ENCODE measurements at places on chromosomes 13 and 19.
A peak's percentile ranks its signal among the peaks of the same experiment; 100 is the strongest.

- no peaks in the 10 kb centered on the region for H3K4me1 ChIP-seq
- no peak for DNase-seq
- no peak overlapping the region for H3K27ac ChIP-seq
- H3K36me3 ChIP-seq: no peaks in the 10 kb centered on the region
- H3K4me3 ChIP-seq: no peak overlapping the region
These were observed 16.9 kb downstream of the CBY2 start for GRCh38 chr13:45718992-45719391.

DNA sequence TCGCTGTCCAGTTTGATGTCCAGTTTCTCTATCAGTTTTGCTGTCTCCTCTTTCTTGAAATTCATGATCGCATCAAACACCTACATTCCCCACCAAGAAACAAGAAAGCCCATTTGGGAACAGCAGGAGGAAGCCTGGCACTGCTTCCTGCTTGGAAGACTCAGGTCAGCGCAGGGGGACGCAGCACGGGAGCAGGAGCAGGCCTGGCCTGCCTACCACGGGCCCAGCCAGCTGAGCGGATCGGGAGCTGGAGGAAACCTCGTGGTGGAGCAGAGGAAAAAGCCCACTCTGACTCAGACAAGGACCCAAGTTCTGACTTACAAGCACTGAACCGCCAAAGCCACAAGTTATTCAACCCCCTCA, 3.9 kb downstream of the EEF2 start:
- DNase-seq: no peak
- H3K4me3 ChIP-seq: no peak overlapping the region
- no peak overlapping the region for H3K27ac ChIP-seq
- no peaks in the 10 kb centered on the region for H3K27me3 ChIP-seq
- H3K4me1 ChIP-seq: peaks cover 61% of the 10 kb centered on the region
- peaks cover 87% of the 10 kb centered on the region for H3K36me3 ChIP-seq

- H3K4me3 ChIP-seq: no peak overlapping the region
- no peak for DNase-seq
- no peak overlapping the region for H3K27ac ChIP-seq
- H3K27me3 ChIP-seq: no peaks in the 10 kb centered on the region
- H3K36me3 ChIP-seq: no peaks in the 10 kb centered on the region
These were observed 434.1 kb downstream of the FGF14 start for GRCh38 chr13:101967781-101968180.

DNA sequence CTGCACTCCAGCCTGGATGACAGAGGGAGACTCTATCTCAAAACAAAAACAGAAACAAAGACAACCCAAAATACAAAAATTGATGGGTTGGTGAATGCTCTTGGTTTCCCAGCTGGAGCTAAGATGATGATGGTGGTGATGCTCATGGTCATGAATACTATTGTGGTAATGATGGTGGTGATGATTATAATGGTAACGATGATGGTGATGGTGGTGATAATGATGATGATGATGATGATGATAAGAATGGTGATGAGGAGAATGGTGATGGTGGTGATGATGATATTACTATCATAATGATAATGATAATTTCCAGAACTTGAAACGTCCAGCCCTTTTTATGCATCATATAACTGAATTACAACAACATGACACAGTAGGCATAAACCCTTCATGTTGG, 40.1 kb downstream of the VAV1 start:
- no peaks in the 10 kb centered on the region for H3K27me3 ChIP-seq
- H3K27ac ChIP-seq: no peak overlapping the region
- no peaks in the 10 kb centered on the region for H3K4me1 ChIP-seq
- H3K4me3 ChIP-seq: no peak overlapping the region
- DNase-seq: no peak

DNA sequence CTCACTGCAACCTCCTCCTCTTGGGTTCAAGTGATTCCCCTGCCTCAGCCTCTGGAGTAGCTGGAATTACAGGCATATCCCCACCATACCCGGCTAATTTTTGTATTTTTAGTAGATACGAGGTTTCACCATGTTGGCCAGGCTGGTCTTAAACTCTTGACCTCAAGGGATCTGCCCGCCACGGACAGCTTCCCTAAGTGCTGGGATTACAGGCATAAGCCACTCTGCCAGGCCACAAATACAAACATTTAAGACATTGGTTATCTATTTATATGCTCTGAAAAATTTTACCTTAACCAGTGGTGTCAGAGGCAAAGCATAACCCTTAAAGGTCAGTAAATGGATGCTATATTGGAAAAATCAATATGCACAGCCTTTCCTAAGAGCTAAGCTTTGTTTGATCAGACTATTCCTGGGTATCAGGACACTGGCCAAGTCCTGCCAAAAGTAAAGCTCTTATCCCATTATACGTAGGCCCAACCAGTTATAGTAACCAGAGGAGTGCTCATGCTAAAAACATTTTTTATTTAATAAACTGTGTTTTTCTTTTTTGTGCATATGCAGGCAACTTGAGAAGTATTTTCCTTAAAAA, 56.4 kb upstream of the STARD13 start:
- no peak overlapping the region for H3K4me3 ChIP-seq
- H3K4me1 ChIP-seq: no peaks in the 10 kb centered on the region

GRCh38 chr19:18091217-18091608, 4.5 kb upstream of the IL12RB1 start:
- H3K27me3 ChIP-seq: no peaks in the 10 kb centered on the region
- H3K36me3 ChIP-seq: no peaks in the 10 kb centered on the region
- peak; percentile 55 for DNase-seq
- no peak overlapping the region for H3K4me3 ChIP-seq

- H3K27me3 ChIP-seq: no peaks in the 10 kb centered on the region
- H3K4me3 ChIP-seq: no peak overlapping the region
- H3K27ac ChIP-seq: no peak overlapping the region
- no peak for DNase-seq
These were observed 169.8 kb downstream of the SPRY2 start for GRCh38 chr13:80171096-80171495.

- H3K36me3 ChIP-seq: no peaks in the 10 kb centered on the region
- peak; percentile 34 for DNase-seq
- no peak overlapping the region for H3K4me3 ChIP-seq
- no peaks in the 10 kb centered on the region for H3K4me1 ChIP-seq
- no peak overlapping the region for H3K27ac ChIP-seq
These were observed 7.7 kb upstream of the LRG1 start for GRCh38 chr19:4547303-4548237.

DNA sequence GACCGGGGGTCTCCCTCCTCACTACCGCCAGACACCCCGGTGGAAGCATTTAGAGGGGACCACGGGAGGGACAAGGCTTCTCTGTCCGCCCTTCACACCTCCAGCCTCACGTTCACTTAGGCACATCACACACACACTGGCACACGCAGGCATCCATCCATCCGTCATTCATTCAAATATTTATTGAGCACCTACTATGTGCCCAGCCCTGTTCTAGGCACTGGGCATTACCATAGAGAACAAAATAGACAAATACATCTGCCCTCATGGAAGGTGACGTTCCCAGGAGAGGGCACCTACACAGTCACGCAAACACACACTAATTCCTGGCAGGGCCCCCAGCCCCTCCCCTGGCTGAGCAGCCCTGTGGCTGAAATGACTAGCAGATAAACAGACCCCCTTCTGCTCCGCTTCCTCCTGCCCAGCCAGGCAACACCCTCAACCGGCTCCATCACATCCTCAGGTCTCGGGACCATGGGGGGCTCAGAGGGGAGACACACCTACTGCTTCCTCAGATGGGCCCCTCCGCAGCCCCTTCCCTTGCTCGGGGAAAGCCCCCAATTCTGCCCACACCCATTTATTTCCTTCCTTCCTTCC, 3.7 kb upstream of the NOP53 start:
- DNase-seq: no peak
- peaks cover 2% of the 10 kb centered on the region for H3K36me3 ChIP-seq
- H3K4me3 ChIP-seq: no peak overlapping the region
- no peak overlapping the region for H3K27ac ChIP-seq

DNA sequence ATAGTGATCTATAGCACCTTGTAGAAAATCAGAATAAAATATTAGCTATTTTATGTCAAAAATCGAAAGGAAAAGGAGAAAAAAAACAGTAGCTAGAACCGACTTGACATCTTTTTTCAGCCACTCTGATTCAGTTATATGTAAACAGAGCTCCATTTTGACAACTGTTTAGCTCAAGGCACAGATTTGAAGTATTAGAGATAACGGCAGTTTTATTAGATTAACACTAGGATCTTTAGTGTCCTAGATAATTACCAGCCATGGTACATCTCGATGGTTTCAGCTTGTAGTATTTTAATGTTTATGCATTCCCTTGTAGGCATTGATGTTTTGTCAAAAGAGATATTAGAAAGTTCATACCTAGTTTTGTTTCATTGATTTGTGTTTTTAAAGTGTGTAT, 67.3 kb downstream of the PCDH17 start:
- no peak for DNase-seq
- H3K27ac ChIP-seq: no peak overlapping the region
- no peaks in the 10 kb centered on the region for H3K27me3 ChIP-seq

DNA sequence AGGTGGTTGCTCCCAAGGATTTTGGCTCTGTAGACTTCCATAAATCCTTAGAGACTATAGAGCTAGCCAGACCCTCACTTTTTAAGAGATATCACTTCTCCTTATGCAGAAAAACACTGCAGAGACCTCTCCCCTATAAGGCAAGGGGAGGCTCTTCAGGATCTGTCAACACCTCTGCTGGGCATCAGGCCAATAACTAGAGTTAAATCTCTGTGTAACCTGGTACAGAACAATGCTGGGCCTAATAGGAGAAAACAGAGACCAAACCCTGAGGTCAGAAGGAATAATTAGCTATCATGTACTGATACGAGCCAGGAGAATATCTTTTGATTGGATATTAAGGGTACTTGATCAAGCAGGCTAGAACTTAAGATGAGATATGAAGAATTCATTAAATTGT, 358.5 kb downstream of the TBC1D4 start:
- H3K4me1 ChIP-seq: no peaks in the 10 kb centered on the region
- DNase-seq: no peak
- no peak overlapping the region for H3K27ac ChIP-seq
- H3K4me3 ChIP-seq: no peak overlapping the region
- no peaks in the 10 kb centered on the region for H3K36me3 ChIP-seq
- no peaks in the 10 kb centered on the region for H3K27me3 ChIP-seq

DNA sequence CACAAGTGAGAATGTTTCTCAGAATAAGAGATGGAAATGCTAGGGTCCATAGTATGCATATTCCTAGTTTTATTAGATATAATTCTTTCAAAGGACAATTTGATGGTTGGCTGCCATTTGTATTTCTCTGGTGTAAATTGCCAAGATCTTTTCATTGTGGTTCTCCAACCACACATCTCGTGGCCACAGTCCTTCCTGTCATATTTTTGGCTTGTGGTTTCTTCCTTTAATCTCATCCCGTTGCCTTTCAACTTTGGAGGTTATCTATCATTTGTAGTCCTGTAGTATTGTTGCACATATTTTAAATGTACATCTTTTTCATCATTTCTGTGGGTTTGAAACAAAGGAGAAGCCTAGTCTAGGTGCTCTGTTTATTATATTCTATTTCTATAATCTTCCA, 61.2 kb downstream of the WASF3 start:
- no peak overlapping the region for H3K4me3 ChIP-seq
- H3K27ac ChIP-seq: no peak overlapping the region
- peaks cover 5% of the 10 kb centered on the region for H3K4me1 ChIP-seq
- H3K27me3 ChIP-seq: peaks cover 10% of the 10 kb centered on the region
- peak; percentile 7 for DNase-seq
- no peaks in the 10 kb centered on the region for H3K36me3 ChIP-seq

GRCh38 chr13:114199954-114200353, 20.9 kb downstream of the CFAP97D2 start:
- H3K27me3 ChIP-seq: no peaks in the 10 kb centered on the region
- no peak for DNase-seq
- H3K27ac ChIP-seq: no peak overlapping the region
- no peaks in the 10 kb centered on the region for H3K36me3 ChIP-seq
- H3K4me1 ChIP-seq: peaks cover 31% of the 10 kb centered on the region

- no peaks in the 10 kb centered on the region for H3K4me1 ChIP-seq
- no peaks in the 10 kb centered on the region for H3K36me3 ChIP-seq
- no peak overlapping the region for H3K4me3 ChIP-seq
- DNase-seq: no peak
These were observed 115.1 kb upstream of the LSM14A start for GRCh38 chr19:34057155-34057554.

DNA sequence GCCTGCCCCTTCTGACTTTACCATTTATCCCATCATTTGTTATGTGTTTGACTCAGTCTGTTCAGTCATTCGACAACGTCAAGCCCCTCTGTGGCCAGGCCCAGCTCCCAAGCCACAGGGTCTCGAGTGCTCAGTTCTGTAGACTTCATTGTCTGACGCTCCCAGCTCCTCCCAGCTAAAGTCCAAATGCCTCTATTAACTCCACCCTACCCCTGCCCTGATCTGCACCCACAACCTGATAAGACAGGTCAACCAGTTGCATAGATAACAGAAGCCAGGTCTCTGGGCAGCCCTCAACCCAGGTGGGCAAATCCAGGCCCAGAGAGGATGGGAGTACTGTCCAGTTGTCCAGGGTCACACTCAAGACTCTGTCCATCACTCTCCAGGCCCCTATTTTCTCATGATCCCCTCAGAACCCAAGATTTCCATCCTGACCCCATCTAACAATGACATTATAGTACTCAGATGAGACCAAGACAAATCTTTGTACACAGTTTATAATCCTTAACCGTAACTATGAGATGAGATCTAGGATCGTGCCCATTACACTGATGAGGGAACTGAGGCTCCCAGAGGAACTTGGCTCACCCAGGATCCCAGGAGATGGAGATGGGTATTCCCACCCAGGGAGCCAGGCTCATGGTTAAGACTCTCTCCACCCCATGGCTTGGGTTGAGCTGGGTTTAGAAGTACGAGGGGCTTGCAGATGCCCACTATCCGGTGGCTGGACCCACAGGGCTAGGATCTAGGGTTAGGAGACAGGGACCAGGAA, 1.1 kb downstream of the TM6SF2 start:
- DNase-seq: no peak
- H3K4me3 ChIP-seq: no peak overlapping the region
- H3K27ac ChIP-seq: no peak overlapping the region
- H3K27me3 ChIP-seq: no peaks in the 10 kb centered on the region
- peaks cover 19% of the 10 kb centered on the region for H3K36me3 ChIP-seq

DNA sequence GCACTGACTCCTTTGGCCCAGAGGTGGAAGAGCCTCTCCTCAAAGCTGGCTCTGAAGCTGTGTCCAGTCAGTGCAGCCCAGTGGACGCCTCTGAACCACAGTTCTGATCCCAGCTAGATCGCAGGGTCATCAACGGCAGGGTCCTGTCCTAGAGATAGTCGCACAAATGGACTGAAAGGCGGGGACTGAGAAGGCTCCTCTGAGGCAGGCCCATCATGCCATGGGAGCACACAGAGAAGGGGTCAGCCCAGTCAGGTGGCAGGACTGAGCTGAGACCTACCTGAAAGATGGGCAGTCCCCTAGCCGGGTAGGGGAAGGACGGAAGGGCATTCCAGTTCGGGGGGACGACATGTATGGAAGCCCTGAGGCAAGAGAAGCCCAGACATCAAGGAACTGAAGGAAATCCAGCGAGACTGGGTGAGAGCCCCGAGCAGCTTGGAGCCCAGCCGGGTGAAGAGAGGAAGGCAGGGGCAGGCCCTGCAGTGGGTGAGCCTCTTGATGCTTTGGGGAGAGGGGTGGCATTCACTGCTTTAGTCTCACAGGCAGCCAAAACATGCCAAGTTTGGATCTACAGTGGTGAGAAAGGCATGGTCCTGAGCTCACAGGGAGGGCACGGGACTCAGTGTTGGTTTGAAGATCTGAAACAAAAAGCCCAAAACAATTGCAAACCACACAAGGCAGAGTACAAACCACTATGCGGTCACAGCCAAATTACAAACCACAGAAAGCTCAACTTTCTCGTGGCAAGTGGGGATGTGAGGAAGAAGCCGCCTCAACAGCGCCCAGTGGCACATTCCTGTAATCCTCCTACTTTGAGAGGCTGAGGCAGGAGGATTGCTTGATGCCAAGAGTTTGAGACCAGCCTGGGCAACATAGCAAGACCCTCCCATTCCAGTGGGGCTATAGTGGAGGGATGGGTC, 10.0 kb downstream of the CALM3 start:
- H3K36me3 ChIP-seq: peaks cover 45% of the 10 kb centered on the region
- no peak overlapping the region for H3K4me3 ChIP-seq
- H3K4me1 ChIP-seq: peaks cover 34% of the 10 kb centered on the region

Data from DND-41 (cell line).